ENCODE measurements at places on chromosomes 12 and 14.

GRCh38 chr12:21827083-21827482 lies 52.6 kb upstream of the KCNJ8 start:
- DNase-seq, result no peak

DNA sequence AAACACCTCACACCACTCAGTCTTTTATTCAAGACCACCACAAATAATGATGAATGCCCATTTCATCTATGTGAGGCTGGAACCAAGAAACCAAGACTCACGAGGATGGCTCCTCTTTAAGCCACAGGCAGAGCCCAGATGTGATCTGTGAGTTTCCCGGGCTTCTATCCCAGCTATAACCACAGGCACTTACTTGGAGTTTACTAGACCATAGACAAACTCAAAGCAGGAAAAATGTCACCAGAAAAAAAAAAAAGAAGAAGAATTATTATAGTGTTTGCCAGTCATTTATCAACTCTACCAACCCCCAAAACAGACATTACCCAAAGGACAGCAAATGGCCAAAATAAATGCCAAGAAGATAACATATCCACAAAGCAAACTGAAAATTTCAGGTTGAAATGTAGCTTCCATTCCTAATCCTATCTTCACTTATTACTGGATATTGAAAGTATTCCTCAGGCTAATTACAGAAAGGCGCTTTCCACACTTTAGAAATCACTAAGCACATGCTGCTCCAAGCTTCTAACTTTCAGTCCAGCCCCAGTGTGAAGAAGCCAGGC lies 44.7 kb downstream of the ZFYVE1 start:
- DNase-seq, result no peak

DNA sequence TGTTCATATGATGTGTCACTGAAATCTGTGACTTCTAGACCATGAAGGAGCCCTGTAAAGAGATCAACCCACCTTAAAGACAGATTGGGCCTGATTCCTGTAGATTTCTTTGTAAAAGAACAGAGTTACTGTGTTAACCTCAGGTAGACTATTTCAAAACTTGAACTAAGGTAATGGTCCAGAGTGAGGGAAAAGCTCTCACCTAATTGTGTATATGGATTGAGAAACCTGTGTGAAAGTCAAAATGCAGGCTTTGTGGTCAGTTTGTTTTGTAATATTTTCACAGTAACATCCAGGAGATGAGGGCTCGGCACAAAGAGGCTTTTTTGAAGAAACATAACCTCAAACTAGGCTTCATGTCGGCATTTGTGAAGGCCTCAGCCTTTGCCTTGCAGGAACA lies 16.4 kb downstream of the DLST start:
- no peak for DNase-seq

DNA sequence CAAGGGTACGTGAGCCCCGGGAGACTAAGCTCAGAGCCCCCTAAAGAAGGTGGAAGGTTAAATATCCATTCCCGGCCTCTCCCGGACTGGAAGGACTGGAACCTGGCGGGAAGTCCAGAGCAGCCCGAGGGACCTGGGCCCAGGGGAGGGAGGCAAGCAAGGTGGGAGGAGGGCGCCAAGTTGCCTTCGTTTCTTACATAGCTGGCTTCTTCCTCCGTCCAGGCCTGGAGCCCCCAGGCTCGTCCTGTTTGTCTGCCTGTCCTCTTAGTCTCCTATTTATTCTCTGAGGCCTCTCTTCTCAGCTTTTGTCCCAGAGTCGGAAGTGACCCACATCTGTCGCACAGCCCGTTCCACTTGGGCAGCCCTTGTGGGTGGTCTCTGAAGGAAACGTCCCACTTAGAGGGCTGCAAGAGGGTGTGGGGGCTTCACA lies 745 bp downstream of the PCK2 start:
- DNase-seq, result no peak

DNA sequence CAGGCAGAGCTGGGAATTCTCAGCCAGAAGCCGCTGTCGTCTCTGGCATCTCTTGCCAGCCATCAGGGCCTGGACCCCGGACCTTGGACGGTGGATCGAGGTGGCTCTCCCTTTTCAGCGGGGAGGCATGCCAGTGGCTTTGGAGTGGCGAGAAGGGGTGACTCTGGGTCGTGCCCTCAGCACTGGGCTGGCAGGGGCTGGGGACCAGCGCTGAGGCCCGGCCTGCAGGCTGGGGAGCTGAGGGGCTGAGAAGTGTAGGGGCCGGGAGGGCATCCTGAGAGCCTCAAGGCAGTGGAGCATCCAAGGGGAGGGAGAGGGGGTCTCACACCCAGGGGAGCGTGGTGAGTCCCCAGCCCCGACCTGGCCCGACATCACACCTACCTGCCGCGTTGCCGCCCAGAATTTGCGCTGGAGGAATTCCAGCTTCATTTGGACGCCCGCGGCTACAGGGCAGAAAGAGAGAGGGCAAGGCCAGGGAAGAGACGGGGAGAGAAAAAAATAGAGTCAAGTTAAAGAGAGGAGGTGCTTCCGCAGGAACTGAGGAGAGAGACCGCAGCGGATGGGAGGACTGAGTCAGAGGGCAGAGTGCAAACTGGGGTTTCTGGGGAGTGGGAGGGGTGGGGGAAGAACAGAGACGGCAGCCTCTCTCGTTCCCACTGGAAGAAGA lies 9.0 kb upstream of the LRTM2 start:
- no peak for DNase-seq

GRCh38 chr14:68247274-68247673 lies 427.7 kb downstream of the RAD51B start:
- no peak for DNase-seq

DNA sequence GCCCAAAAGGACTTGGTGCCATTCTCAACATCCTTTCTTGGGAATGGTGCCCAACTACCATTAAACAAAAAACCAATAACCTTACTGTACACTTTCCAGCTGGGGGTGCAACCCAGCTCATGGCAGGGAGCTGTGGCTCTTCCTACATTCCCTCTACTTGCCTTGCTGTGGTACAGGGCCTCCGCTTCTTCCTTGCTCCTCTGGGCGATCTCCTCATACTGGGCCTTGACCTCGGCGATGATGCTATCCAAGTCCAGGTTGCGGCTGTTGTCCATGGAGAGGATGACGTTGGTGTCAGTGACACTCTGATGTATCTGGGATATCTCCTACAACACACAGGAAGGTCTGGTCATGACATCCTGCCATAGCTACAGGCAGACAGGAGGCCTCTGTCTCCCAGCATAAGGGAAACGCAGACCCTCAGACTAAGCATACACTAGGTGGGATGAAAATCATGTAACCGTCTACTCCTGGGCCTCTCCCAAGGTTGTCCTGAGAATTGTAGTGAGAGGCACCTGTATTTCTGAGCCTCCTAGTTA lies 3.9 kb downstream of the KRT2 start:
- no peak for DNase-seq
